ENCODE measurements at places on chromosomes 6 and 20.

- DNase-seq = no peak
These were observed 121.4 kb upstream of the BMP2 start for GRCh38 chr20:6646021-6646636.

DNA sequence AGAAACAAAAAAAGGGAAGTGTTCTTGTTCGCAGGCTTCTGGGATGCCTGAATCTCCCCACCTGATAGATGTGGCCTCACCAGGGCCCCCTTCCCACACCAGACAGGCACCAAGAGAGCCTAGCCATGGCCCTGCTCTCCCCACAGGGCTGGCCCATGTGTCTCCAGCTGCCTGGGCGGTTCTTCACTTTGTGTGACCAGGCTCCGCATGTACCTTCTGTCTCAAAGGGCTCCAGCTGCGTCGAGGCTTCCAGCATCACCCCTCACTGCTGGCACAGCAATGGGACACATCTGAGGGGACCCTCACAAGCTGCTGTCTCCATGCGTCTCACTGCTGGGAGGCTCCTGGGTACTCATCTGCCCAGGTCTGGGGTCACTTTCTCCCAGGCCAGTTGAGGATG lies 362.9 kb downstream of the ZFAND3 start:
- no peak for DNase-seq

GRCh38 chr20:20956513-20956931 lies 149.6 kb downstream of the LINC00237 start:
- no peak for DNase-seq

DNA sequence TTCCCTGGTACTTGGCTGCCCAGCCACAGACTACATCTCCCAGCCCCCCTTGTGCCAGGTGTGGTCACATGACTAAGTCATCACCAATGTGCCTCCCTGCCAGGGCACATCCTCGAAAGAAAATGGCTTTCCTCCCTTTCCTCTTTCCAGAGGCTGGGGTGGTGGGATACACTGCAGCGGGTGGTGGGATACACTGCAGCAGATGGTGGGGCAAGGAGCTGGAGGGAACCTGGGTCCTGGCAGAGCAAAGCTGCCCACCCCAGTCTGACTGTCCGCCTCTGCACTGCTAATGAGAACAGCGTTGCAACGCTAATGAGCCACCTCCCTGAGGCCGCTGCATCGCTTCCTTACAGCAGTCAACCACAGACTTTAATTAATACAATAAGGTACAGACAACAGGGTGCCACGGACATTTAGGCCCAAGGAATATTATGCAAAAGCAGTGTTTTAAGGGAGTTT lies 125.3 kb downstream of the PREX1 start:
- no peak for DNase-seq

DNA sequence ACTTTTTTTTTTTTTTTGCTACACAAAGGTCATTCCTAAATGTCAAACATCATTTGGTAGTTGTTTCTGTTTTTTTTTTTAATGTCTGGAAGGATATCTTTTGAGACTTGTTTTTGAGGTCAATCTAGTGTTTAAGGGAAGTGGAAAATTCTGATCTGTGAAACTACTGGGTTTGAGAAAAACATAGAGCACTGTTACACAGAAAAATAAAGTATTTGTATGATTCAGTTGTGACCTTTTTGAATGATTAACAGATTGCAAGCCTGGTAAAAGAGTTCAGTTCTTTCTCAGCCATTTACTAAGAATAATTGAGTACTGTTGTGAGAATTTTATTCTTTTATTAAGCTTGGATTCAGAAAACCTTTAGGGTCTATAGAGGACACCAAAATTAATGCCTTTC lies 276.7 kb downstream of the ADGRB3 start:
- no peak for DNase-seq

- no peak for DNase-seq
These were observed 19.6 kb upstream of the ABT1 start for GRCh38 chr6:26576929-26577719.

GRCh38 chr20:57130160-57130772 lies 136.2 kb downstream of the BMP7 start:
- no peak for DNase-seq

GRCh38 chr20:19074356-19074755 lies 138.1 kb upstream of the SLC24A3 start:
- no peak for DNase-seq

- no peak for DNase-seq
These were observed 35.3 kb upstream of the CDKN1A start for GRCh38 chr6:36642913-36643817.

DNA sequence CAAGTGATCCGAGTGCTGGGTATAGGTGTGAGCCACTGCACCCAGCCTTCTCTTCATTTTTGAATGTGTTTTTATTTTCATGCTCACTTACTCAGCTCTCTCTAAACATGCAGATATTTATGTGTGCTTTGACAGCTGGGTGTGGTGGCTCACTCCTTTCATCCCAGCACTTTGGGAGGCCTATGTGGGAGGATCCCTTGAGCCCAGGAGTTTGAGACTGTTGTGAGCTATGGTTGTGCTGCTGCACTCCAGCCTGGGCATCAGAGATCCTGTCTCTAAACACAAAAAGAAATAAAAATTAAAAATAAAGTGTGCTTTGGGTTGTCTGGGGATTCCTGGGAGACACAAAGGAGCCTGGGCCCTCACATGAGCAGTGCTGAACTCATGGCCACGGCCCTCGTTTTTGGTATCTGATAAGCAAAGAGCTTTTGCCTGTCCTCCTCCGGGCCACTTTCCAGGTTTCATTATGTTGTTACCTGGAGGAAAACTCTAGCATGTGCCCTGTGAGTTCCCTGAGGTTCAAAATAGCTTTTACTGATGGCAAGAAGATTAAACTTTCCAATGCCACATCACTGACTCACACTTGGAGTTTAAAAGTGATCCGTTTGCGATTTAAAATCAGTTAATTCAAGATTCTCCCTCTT lies 78.5 kb downstream of the CD164 start:
- no peak for DNase-seq

DNA sequence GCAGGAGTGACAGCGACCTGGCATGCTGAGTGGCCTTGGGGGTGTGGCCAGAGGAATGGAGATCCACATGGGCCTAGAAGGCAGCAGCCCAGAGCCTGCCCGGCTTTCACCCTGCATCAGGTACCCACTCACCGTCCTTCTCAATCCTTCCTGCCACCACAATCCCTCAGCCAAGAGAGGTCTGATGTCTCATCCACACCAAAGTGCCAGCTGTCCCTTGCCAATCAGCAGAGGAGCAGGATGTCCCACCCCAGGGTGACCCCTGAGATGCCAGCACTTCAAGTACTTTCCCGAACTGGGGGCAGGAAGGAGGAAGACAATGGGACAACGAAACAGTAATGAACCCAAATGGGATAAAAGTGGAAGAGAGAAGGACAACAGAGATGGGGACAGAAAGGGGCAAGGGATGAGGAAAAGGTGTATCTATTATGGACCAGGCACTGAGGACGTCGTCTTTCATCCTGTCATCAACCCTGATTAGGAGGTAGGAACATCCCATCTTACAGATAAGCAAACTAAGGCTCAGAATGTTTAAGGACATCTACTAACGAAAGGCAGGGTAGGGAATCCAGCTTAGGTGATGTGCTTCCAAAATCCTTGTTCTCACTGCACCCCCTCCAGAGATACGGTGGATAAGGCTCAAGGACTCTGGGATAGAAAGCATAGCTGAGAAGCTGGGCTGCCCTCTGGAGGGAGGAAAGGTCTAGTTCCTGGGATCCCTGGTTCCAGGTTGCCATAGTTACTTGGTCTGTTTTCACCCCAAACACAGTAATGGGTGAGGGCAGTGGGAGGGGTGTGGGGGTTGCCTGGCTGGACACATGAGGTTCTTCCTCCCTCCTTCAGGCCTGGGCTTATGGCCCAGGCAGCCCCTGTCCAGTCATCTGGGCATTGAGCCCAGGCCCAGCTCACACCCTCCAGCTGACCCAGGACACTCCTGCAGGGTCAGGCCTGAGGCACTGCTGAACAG lies 4.5 kb upstream of the TNXB start:
- no peak for DNase-seq

- no peak for DNase-seq
These were observed 18.5 kb downstream of the BACH2 start for GRCh38 chr6:90278129-90278528.

DNA sequence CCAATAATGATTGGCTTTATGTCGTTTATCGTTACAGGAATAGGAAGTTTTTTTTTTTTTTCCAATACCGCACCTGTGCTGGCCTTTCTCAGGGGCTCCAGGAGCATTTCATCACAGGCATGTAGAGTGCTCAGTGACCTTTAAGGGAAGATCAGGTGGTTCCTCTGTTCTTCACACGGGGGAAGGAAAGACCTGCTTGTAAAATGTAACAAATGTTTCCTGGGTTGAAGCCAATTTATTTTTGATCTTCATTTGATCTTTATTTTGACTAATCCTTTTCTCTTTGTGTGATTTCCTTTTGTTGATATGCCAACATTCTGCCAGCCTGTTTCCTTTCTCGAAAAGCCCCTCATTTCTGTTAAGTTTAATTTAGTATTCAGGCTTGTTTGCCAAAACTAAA lies 61.9 kb upstream of the HBS1L start:
- no peak for DNase-seq

- DNase-seq = no peak
These were observed 190.4 kb upstream of the DTNBP1 start for GRCh38 chr6:15853259-15853658.

- no peak for DNase-seq
These were observed 2.5 kb downstream of the TULP4 start for GRCh38 chr6:158314737-158315136.

- no peak for DNase-seq
These were observed 318.9 kb upstream of the PLCB4 start for GRCh38 chr20:8749986-8750385.

- no peak for DNase-seq
These were observed 76.0 kb downstream of the JPH2 start for GRCh38 chr20:44110816-44111568.

DNA sequence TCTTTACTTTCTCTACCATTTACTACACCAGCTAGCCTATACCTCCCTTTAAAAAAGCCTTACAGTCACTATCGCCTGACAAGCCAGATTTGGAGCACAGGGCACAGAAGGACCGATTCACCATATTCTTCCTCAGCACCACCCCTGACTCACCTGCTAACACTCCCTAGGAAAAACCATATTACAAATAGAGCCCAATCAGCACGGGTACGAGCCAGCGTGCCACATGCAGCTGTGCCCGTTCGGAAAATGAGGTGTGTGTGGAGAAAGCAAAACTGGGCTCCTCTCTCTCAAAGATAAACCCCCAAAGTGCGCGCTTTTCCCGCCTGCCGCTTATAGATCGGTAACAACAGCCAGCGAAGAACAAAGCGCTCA lies 1.2 kb downstream of the SYNCRIP start:
- no peak for DNase-seq

GRCh38 chr6:156146891-156147290 lies 630.3 kb upstream of the ARID1B start:
- DNase-seq = no peak

- DNase-seq = no peak
These were observed 198.6 kb upstream of the THBS2 start for GRCh38 chr6:169452117-169452868.

GRCh38 chr6:127841811-127842210 lies 59.0 kb downstream of the THEMIS start:
- DNase-seq = no peak

DNA sequence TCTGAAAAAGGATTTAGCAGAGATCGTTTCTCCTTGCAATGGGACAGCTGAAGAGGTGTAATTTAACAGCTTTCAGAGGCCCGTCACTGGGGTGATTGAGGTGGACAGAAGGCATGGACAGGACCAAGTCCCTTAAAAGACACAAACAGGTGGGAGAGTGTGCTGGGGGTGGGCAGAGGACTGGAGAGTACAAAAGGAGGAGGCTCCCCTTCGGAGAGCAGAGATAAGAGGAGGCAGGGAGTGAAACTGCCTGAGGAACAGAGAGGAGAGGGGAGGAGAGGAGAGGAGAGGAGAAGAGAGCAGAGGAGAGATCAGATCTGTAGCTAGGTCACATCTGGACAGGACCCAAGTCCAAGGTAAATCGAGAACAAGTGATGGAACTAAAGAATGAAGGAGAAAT lies 48.6 kb upstream of the PKHD1 start:
- no peak for DNase-seq

GRCh38 chr6:89027756-89028155 lies 52.8 kb upstream of the PNRC1 start:
- DNase-seq = no peak

- DNase-seq = no peak
These were observed 970.9 kb downstream of the TBC1D32 start for GRCh38 chr6:120363429-120363828.

GRCh38 chr20:40192081-40192480 lies 497.0 kb downstream of the MAFB start:
- no peak for DNase-seq

DNA sequence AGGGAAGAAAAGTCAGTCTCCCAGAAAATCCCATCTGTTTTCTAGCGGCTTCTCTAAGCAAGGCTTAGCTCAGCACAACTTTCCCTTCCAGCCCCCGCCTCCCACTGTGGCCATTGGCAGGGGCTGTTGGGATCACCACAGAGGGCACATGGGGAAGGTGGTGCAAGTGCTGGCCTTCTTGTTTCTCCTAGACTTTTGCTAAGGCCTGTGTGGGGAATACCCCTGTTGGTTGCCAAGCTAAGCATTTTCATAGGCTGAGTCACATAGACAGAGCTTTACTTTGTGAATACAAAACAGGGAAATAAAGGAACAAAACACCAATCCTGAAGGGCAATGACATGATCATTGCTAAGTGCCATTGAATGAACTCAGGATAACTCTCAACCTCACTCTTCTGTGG lies 32.4 kb upstream of the TIAM2 start:
- DNase-seq = no peak

DNA sequence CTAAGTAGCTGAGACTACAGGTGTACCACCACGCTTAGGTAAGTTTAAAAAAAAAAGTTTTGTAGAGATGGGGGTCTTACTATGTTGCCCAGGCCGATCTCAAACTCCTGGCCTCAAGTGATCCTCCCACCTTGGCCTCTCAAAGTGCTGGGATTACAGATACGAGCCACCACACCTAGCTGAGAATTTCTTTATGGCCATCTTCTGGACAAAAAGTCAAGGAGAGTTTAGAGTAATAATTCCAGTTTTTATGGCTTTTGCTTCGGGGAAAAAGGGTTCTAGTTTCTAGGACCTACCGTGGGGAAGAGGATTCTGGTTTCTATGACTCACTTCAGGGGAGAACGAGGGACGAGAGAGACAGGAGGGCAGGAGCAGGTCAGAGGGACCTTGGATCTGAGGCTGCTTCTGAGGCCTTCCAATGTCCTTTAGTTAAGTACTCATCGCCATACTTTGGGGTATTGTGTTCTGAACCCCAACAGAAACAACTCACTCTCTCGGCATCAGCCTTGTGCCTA lies 69.3 kb upstream of the IER3 start:
- DNase-seq = no peak

GRCh38 chr20:48844996-48845395 lies 17.2 kb upstream of the PREX1 start:
- no peak for DNase-seq

- no peak for DNase-seq
These were observed 512.8 kb upstream of the JARID2 start for GRCh38 chr6:14732844-14733757.

DNA sequence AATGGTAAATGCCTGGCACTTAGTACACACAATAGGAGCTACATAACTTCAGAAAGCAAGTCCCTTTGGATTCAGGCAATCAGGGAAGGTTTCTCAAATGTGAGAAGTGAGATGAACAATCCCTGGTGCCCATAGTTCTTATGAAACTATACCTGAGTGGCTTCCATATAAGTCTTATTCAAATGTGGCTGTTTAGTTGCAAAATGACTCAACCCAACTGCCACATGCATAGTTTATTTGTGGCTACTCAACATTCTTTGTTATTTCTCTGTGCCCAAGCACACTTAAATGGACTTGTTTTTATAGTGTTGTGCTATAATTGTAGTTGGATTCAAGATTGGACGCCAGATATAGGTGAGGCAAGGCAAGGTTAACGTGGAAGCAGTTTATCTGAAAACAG lies 93.7 kb upstream of the ATXN1 start:
- DNase-seq = no peak

GRCh38 chr6:72709431-72709830 lies 87.6 kb downstream of the KCNQ5 start:
- no peak for DNase-seq

Data from cortex of kidney (tissue), 1 donor.